Stimulated activated CD8-positive, alpha-beta memory T cell treated with anti-CD3 and anti-CD28 coated beads, Interleukin-4, amount 100 ng/mL, for 4 hours (primary cell): ENCODE measurements at places on chromosomes 11 and 22.

DNA sequence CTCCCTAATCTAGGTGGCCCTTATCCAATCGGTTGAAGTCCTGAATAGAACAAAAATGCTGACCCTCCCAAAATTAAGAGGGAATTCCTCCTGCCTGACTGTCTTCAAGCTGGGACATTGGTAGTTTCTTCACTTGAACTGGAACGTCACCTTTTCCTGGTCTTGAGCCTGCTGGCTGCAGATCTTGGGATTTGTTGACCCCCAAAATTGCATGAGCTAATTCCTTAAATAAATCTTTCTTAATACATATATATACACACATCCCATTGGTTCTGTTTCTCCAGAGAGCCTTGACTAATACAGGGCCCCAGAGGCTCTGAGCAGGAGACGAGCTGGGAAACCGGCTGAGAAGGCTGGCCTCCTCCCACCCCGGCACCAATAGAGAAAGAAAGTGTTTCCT, 46.2 kb downstream of the TRIM29 start:
- no peak for DNase-seq

GRCh38 chr11:79503028-79503427, 62.2 kb upstream of the TENM4 start:
- no peak for DNase-seq

- DNase-seq: no peak
Measured at GRCh38 chr22:27867953-27868731, 50.9 kb downstream of the PITPNB start.

GRCh38 chr11:9461760-9462134, 935 bp downstream of the ZNF143 start:
- no peak for DNase-seq

- DNase-seq: no peak
Measured at GRCh38 chr11:9754010-9754471, 90.2 kb downstream of the SWAP70 start.

DNA sequence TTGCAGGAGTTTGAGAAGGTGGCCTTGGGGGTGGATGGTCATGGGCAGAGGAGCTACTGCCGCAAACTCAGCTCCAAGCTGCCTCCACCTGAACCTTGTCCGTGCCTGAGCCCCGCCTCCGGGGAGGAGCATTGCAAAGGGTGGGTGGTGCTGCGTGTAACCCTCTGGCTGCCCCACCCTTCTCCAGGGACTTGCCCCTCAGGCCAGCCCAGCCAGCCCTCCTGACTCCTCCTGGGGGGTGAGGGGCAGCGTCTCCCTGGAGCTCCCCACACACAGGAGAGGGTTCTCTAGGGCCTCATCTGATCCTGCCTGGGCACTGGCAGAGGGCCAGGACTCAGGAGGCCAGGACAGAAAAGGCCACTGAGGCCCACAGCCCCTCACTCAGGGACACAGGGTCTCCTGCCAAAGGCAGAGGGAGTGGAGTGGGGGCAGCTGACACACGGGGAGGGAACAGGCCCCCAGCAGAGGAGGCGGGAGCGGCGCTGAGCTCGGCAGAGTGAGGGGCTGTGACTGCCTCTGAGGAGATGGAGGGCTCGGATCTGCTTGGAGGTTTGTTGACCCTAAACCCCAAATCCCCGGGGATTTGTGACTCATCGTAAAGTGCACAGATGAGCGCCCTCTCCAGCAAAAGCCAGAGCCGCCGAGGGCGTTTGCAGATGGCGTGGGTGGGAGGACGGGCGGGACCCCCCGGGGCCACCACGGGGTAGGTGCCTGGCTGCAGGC, 12.8 kb downstream of the BRSK2 start:
- no peak for DNase-seq

- DNase-seq: no peak
Measured at GRCh38 chr11:48017831-48018527, 37.6 kb downstream of the PTPRJ start.

DNA sequence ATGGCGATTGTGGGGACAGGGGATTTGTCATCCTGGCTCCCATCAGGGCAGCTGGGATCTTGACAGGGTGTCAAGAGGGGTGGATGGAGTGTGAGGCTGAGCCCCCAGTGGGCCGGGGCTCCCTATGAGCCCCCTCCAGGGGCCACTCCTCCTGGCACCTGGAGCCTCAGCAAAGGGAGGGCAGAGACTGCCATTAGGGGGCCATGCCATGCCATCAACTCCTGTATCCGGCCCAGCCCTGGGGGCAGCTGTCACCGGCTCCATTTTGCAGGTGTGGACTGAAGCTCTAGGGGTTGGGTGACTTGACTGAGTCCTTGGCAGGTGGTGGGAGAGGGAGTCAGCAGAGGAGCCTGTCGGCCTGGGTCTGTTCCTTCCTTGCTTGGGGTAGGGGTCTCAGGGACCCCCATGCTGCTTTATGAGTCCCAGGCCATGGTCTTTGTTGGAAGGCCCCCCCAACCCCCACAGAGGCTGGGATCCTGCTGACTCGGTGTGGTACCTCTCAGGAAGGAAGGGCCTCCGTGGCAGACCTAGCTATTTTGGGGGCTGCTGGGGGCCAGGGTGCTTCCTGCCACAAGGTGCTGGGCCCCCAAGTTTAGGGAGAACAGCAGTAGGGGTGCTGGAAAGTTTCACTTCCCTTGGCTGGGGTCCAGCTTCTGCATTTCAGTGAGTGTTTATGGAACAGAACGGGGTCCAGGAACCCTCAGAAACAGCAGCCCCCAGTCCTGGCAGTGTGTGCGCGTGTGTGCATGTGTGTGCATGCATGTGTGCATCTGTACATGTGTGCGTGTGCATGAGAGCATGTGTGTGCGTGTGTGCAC, 1.5 kb downstream of the ACY3 start:
- DNase-seq: no peak

- no peak for DNase-seq
Measured at GRCh38 chr11:123161376-123162030, 33.5 kb downstream of the CLMP start.

GRCh38 chr22:27226666-27227065, 569.3 kb downstream of the MIAT start:
- no peak for DNase-seq

GRCh38 chr11:108223348-108224149, 682 bp downstream of the ATM start:
- no peak for DNase-seq

DNA sequence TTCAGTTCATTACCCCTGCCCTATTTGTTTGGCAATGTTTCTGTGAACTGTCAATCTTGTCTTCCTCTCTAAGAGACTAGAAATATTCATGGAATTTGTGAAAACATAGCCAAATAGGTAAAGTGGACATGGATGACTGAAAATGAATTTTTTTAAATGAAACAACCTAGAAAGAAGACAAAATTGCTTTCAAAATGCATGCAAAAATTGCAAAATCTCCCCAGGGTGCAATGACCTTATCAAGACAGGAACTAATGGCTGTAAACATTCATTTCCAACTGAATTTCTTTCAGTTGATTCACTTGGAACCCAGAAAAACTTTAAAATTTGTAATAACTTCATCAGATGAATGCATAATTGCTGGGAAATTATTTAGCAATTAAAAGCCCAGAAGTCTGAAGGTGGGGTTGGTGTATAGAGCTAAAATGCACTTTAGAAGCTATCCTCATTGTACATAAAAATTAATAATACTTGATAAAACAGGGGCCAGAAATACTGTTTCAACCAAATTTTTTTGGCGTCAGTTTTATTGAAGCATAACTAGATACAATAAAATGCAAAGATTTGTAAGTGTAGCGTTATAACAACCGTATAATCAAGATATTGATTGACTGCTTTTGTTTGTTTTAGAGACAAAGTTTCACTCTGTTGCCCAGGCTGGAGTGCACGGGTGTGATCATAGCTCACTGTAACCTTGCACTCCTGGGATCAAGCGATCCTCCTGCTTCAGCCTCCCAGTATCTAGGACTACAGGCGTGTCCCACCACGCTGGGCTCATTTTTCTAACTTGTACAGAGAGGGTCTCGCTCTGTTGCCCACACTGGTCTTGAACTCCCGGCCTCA, 27.6 kb upstream of the SLC35C1 start:
- no peak for DNase-seq

- DNase-seq: no peak
Measured at GRCh38 chr11:126059238-126059781, 3.4 kb downstream of the CDON start.

- DNase-seq: no peak
Measured at GRCh38 chr22:45205276-45205925, 35.3 kb downstream of the KIAA0930 start.

DNA sequence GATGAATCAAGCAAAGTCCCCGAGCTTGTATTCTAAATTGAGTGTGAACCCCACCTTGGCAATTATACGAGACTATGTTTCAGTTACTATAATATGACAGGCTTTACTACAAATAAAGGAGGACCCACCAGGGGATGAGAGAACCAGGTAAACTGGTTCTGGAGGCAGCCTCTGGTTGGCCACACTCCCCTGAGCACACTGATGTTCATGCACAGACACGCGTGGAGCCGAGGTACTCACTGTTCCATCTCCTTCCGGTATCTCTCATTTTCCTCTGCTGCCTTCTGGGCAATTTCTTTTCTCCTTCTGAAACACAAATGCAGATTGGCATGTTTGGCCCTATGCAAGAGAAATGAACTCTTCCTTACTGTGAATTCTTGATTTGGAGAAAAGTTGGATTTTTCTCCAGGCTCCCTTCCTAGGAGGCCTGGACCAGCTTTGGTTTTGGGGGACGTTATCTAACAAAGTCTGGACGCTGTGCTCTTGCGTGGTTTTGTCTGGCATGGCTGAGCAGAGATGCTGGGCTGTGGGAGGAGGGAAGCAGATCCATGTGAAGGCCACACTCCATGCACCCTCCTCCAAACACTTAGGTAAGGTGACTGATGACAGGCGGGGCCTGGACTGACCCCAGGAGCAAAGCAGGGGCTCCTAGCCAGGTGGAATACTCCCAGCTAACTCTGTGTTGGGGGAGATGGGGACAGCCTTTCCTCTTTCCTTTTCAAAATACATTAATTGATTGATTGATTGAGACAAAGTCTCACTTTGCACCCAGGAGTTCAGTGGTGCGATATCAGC, 22.9 kb downstream of the USH1C start:
- DNase-seq: no peak

GRCh38 chr11:66910669-66911068, 47.5 kb downstream of the PC start:
- no peak for DNase-seq

DNA sequence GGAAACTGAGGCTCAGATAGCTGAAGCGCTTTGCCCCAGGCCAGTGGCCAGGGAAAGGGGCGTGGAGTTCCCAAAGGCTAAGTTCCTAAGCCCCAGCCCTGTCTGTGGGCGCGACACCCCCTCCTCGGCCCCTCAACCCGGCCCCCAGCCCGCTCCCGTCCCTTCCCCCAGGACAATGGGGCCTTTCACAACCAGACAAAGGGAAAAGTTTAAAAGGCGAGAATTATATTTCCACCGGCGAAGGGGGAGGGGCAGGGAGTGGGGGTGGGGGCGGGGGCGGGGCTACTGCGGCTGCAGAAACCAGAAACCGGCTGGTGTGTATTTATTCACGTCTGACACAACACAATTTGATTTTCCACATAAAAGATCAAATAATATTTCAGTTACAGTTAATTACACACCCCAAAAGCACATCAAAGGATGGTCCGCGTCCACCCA, 192.1 kb downstream of the MN1 start:
- DNase-seq: no peak

- no peak for DNase-seq
Measured at GRCh38 chr11:69057801-69058200, 9.1 kb downstream of the TPCN2 start.

DNA sequence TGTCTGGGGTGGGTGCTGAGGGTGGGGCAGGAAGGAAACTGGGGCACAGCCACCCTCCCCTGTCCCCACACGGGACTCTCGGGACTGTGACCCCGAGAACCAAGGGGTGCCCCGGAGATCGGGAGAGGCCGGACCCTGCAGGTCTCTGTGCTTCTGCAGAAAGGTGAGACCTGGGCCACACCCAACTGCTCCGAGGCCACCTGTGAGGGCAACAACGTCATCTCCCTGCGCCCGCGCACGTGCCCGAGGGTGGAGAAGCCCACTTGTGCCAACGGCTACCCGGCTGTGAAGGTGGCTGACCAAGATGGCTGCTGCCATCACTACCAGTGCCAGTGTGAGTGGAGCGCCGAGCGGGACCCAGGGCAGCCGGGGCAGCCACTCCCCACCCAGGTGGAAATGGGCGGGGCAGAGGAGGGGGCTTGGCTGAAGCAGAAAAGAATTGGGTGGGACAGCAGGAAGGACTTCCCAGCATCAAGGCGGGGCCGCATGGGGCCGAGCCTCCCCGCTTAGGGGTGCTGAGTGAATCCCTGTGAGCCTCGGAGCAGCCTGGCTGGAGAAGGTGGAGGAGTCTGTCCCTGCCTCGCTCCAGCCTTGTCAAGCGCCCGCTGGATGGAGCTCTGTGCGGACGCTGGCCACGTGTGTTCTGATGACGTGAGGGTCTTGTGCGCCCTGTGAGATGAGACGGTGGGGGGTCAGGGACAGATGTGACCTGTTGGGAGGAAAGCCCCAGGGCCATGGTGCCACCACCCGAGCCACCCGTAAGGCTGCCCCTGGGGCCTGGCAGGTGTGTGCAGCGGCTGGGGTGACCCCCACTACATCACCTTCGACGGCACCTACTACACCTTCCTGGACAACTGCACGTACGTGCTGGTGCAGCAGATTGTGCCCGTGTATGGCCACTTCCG, 29.3 kb upstream of the MUC5B start:
- no peak for DNase-seq

DNA sequence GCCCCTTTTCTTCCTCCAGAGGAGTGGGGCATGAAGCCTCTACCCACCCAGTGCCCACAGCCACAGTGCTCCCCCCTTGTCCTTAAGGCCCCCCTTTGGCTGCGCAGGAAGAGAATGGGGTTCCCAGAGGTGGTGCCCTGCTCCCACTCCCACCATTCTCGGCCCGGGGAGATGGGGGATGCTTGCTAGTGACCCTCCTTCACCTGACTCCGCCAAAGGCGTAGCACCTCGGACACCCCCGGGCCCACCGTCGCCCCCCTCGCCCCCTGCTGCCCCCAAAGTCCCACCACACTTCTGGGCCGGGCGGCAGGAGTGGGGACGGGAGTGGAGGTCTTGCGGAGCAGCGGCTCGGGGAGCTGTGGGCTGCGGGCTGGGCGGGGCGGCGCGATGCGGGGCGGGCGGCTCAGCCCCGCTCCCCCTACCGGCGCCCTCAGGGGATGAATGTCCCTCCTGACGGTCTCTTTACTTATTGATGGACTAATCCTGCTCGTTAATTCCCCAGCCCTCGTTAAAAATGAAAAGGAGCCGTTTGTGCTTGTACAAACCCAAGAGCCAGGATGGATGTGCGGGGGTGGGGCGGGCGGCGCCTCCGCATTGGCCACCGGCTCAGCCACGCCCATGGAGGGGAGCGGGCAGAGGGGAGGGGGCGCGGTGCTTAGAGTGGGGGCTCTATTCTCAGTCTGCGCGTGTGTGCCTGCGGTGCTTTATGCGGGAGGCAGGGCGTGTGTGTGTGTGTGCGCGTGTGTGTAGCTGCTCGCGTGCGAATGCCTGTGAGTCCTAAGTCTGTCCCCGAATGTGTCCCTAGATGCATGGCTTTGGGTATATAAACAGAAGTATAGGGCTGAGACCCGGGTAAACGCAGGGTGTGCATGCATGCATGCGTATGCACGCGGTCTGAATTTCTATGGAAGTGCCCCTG, 25.6 kb downstream of the SYT7 start:
- DNase-seq: no peak
